Spinal cord (tissue), 10 donors: ENCODE measurements at places on chromosomes 5 and 9.

DNA sequence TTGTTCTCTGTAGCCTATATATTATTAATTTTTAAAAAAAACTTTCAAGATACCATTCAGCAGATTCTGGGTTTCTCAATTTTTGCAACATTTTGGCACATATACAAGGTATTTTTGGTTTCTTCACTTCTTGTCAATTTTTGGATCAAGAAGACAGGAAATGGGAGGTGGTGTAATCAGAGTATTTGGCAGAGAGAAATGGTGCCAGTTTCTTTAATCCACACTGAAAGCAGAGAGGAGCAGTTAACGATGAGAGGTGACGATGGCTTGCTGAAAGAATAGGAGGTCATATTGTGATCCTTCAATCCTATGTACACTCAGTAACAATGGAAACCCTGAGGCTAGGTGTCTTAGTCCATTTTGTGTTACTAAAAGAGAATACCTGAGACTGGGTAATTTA is 16.4 kb downstream of the NNT start:
- no peak for DNase-seq

DNA sequence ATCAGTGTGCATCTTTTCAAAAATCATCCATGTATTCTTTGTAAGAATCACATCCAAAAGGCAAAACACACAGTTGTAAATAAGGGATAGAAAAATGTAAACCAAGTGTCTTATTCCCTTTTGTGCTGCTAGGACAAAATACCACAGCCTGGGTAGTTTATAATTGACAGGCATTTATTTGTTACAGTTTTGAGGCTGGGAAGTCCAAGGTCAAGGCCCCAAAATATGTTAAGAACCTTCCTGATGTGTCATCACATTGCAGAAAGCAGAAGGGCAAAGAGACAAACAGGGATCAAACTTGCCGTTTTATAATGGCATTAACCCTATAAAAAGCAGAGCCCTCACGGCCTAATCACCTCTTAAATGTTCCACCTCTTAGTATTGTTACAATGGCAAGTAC is 364.8 kb downstream of the MED10 start:
- no peak for DNase-seq

- no peak for DNase-seq
Observed at GRCh38 chr5:132437604-132438266, 52.8 kb downstream of the IRF1 start.

- DNase-seq: no peak
Observed at GRCh38 chr9:27404661-27405060, 107.7 kb upstream of the EQTN start.

DNA sequence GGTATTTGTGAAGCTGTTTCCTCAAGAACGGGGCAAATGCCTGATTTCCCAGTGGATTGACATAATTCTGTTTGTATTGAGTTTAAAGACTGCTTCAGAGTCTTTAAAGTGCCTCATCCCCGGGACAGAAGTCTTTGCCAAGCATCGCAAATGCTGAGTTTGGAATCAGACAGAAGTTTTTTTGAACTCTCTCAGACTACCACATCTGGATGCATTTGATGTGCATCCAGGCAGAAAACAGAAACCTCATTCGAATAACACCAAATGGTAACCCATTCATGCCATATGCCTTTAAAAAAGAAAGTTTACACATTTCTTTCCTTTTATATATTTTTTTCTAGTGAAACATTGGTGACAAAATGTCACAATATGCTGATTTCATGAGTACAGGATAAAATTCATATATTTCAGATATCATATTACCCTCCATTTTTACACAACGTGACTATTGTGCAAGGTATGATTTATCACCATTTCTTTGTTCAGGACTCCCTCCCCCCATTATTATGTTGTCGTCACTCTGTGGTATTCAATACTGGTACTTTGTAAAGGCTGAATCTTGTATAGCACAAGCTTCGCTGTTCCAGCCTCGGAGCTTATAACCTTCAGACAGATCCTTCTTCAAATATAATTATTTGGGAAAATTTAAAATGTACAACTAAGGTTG is 91.1 kb downstream of the ZNF608 start:
- no peak for DNase-seq

DNA sequence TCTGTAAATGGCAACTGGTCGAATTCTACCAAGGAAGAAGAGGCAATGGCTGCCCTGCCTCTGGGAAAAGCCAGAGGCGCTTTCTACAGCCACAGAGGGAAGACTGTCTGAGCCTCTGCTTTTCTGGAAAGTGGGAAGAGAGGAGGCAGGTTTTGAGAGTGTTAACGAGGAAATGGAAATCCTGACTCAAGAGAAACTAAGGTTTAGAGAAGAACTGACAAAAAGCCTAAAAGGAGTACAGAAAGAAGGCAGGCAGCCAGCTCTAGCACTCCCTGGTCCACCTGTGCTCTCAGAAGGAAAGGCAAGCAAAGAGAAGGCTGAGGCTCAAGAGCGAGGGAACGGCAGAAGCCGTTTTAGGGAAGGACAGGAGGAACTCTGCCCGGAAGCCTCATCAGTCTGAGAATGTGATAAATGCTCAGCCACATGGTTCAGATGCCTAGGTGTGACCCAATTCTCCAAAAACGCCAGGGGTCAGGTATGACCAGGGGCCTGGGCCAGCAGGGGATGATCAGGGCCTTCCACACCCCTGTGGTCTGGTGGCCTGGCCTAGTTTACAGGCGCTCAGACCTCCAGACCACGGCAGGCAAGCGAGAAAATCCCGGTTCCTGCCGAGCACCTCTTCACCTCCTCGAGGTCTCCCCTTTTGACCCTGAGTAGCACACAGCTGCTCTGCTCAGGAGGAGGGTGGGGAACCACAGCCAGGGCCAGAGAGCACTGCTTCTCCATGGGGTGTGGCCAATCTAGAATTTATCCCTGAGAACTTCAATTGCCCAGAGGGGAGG is 79.9 kb upstream of the FBXW11 start:
- no peak for DNase-seq

DNA sequence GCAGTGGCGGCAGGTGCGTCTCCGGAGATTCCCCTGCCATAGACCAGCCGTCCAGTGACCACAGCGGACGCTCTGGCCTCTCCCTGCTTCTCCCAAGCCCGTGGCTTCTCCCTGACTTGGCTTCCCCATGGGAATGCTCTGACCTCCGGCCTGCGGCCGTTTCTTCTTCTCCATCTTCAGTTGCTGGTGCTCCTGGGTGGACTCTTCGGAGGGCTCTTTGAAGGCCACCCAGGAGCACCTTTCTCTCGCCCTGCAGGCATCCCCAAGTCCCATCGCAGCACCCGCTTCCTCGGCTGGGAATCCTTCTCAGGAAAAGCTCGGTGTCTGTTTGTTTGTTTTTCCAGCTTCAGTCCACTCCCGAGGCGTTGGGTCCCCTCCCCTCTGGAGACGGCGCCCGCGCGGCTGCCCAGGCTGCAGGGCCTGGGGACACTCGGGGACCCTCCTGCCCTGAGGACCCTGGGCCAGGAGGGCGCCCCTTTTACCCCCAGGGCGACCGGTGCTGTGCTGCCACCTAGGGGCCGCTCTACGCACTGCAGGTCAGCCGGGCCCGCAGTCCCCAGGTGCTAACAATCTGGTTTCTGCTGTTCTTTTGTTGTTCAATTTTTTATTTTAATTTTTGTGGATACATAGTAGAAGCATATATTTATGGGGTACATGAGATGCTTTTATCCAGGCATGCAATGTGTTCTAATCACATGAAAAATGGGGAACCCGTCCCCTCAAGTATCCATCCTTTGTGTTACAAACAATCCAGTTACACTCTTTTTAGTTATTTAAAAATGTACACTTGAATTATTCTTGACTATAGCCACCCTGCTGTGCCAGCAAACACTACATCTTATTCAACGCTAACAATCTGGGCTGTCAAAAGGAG is 197.9 kb upstream of the ADAMTS16 start:
- DNase-seq: no peak

DNA sequence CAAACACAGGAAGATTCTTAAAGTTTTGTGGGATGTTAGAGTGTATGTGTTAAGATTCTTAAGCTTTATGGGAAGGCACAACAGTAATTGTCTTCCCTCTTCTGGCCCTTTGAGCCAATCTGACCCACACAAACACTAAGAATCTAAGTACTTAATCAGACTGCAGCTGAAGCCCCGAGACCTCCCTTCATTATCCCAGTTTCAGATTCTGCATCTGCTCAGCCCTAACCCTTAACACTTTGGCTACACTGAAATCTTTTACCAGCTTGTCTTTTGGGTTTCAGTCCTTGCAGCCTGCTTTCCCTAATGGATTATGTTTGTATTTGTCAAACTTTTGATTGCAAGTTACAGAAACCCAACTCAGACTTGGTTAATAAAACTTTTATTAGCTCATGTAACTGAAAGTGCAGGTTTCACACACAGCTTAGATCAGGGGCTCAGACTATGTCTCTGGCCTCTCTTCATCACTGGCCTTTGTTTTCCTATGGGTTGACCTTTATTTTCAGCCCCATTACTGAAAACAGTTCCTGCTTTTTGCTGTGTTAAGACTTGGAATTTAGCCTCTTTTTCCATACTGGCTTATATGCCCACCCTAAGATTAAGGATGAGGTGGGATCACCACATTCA is 71.5 kb downstream of the COX7C start:
- no peak for DNase-seq
